ENCODE measurements at places on chromosomes 1 and 21.

DNA sequence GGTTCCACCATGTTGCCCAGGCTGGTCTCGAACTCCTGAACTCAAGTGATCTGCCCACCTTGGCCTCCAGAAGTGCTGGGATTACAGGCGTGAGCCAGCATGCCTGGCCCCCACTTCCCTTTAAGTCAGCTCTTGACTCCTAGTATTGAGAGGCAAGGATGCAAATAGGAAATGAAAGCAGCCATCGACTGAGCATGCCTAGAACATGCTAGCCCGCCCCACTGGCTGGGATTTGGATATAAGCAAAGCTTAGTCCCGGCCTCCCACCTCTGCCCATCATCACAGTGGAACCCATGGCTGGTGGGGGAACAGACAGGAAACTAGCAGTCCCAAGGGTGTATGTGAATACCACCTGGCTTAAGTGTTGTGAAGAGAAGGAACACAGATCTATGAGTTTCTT, 10.5 kb downstream of the C1orf167 start:
- no peak for DNase-seq

- DNase-seq, result no peak
Measured at GRCh38 chr1:15674386-15675159, 9.5 kb upstream of the PLEKHM2 start.

GRCh38 chr1:79554688-79555087, 548.2 kb upstream of the ADGRL4 start:
- DNase-seq, result no peak

DNA sequence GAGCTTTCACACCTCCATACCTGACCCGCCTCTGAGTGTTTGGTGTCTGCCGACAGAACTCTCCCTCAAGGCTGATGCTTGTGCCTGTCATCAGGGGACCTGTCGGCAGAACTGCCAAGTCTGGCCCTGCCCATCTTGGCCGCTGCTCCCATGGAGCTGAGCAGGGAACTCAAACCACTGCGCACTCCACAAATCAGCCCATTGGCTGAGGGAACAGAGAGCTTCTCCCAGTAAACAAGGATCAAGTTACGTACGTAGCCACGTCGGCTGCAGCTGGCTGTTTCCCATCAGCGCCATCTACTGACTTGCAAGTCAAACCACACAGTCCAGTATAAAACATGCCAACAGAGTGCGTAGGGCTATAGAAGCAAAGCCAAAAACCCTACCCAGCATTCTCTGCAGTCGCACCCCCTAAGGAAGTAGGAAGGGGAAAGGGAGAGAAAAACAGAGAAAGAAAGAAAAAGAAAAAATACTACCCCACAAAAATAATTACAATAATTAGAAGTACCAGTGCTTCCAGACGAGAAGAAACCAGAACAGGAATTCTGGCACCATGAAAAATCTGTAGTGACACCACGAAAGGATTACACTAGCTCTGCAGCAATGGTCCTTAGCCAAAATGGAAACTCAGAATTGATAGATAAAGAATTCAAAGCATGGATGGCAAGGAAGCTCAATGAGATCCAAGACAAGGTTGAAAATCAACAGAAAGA, 13.1 kb downstream of the KRTAP13-1 start:
- no peak for DNase-seq

DNA sequence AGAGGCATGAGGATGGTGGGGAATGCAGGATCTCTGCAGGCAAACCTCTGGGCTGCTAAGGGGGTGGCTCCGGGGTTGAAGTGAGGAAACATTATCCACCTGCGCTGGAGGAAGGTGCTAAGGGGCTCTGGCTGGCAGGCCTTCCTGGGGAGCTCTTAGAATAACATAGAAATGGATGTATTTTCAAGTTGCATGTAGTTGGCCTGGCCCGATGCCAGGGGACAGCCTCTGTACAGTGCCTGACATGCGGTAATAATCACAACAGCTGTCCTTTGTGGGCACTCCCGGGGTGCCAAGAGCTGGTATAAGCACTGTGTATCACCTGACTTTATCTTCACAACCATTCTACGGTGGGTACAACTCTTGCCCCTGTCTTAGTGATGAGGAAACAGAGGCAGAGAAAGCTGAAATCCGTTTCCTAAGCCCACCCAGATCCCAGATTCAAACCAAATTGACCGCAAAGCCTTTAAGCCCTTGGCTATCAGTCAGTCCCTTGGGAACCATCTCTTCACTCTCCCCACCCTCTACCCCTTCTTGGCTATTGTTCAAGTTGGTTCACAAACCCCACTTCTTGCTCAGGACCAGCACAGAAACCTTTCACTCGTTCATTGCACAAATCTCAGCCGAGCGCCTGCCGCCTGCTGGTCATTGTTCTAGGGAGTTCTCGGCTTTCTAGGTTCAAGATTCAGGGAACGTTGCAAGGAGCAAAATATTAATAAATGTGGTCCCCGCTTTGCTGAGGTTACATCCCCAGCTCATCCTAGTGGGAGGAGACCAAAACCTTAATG, 30.9 kb downstream of the PADI4 start:
- DNase-seq, result no peak

- DNase-seq, result no peak
Measured at GRCh38 chr1:169086603-169087455, 19.7 kb upstream of the ATP1B1 start.

DNA sequence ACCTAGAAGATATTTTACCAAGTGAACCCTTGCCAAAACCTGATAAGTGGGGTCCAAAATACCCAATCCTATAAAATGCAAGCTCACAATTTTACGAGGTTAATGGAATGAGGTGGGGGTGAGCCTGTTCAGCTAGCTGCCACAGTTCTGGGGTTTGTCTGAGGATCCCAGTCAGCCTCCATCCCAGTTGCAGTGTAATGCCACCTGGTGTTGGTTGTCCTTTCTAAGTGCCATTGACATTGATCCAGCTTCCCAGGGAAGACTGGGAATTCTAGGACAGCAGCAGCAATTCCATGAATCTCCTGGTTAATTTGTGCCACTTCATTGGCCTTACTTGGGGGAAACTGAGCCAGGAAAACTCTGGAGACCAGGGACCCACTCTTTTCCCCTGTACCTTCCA, 298.3 kb downstream of the RWDD3 start:
- DNase-seq, result no peak
